T-helper 2 cell (primary cell): ENCODE measurements at places on chromosomes 6 and 20.

DNA sequence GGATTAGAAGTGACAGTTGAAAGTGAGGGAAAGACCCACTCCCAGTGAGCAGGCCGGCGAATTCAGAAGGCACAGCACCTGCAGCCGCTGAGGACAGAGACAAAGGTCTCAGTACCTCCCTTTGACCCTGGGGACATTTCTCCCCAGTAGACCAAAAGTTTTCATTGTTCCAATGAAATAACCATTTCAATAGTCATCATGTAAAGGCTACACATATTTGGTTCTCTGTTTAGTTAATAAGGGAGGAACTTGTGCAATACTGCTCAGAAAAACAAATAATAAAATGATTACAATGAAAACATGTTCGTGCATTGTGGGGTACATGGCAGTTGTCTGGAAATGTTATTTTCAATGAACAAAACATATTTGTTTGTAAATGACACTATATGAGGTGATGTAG is 52.5 kb downstream of the EDN1 start:
- no peak for DNase-seq

GRCh38 chr6:150584065-150584464 is 15.6 kb upstream of the PLEKHG1 start:
- DNase-seq = no peak

GRCh38 chr6:81487489-81487888 is 265.0 kb downstream of the TENT5A start:
- no peak for DNase-seq

- no peak for DNase-seq
Measured at GRCh38 chr6:152673236-152673635, 24.5 kb upstream of the MYCT1 start.

DNA sequence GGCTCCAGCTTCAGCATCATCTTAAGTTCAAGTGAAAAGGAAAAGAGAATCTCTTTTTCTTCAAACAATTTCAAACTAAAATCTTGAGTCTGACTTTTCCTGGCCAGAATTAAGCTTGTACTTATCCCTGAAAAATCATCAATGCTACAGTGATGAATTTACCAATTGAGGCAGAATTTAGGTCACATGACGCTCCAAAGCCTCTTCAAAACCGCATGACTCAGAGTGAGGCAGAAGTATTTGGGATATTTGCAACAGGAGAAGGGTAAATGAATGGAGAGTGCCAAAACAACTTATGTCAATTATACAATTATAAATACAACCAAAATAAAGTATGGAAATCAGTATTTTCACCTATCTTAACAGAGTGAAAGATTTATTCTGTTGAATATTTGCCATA is 515.5 kb downstream of the COL12A1 start:
- no peak for DNase-seq

GRCh38 chr6:100595456-100595855 is 130.7 kb upstream of the SIM1 start:
- DNase-seq = no peak

GRCh38 chr6:160031442-160031841 is 62.6 kb downstream of the IGF2R start:
- no peak for DNase-seq

DNA sequence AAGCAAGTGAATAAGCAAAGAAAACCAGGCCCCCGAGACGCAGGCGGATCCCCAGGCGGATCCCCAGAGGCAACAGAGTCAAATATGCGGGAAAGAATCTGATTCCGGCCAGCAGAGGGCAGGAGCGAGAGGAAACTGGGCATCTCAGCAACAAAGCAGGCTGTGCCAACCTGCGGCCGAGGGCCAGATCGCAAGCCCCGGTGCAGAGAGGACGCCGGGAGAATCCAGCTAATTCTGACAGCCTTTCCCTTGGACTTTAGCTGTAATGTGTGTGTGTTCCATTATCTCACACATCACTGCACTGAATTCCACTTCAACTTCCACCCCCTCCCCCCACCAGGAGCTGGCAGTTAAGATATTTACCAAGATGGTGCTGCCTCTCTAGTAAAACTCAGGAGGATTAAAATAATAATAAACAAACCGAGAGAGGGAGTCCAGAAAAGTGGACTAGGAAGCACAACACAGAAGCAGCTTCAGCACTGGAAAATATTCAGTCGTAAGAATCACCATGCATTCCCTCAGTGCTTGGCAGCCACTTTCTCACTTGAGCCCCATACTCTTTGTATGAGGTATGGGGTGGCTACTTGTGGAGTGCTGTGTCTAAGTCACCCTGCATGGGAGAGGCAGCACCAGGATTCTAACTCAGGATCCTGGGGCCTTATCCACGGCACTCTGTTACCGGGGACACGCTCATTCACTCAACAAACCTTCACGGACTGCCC is 66.2 kb upstream of the SNX9 start:
- DNase-seq = peak; percentile 67

DNA sequence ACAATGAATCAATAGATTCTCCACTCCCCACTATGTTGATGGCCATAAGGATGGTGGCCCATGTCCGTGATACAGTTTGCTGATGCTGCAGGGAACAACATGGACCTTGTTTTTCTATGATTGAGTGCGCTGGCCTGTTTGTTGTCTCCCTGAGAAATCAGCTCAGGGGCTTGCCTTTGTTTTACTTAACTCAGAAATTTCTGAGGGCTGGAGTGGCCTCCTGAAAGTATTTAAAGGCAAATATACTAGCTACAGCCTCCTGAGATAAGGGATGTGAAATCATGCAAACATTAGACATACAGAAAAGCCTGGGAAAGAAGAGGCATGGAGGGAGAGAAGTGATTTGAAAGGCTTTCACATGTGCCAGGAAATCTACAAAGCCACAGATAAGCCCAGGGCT is 170.3 kb upstream of the FLRT3 start:
- no peak for DNase-seq

- DNase-seq = no peak
Measured at GRCh38 chr20:48923149-48923718, 1.7 kb downstream of the ARFGEF2 start.

- DNase-seq = no peak
Measured at GRCh38 chr6:29676981-29677601, 3.9 kb downstream of the ZFP57 start.

DNA sequence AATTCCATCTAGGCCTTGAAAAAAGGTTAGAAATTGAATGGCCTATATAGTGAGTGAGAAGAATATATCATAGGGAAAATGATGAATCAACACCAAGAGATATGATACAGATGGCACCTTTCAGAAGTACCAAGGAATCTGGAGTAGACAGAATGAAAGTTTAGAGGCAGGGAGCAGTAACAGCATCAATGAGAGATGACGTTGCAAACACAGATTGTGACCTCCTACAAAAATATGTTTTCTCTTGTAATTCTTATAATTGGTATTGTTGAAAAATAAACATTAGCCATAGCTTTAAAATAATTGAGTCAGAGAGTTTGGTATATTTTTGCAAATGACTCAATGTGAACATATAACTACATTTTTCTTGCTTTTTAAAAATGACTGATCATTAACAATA is 1223.1 kb upstream of the GJE1 start:
- DNase-seq = no peak

GRCh38 chr6:99501762-99502161 is 13.5 kb downstream of the USP45 start:
- DNase-seq = no peak

DNA sequence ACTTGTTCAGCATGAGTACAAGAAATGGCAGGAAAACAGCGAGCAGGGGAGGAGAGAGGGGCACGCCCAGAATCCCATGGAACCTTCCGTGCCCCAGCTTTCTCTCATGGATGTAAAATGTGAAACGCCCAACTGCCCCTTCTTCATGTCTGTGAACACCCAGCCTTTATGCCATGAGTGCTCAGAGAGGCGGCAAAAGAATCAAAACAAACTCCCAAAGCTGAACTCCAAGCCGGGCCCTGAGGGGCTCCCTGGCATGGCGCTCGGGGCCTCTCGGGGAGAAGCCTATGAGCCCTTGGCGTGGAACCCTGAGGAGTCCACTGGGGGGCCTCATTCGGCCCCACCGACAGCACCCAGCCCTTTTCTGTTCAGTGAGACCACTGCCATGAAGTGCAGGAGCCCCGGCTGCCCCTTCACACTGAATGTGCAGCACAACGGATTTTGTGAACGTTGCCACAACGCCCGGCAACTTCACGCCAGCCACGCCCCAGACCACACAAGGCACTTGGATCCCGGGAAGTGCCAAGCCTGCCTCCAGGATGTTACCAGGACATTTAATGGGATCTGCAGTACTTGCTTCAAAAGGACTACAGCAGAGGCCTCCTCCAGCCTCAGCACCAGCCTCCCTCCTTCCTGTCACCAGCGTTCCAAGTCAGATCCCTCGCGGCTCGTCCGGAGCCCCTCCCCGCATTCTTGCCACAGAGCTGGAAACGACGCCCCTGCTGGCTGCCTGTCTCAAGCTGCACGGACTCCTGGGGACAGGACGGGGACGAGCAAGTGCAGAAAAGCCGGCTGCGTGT is 11.6 kb downstream of the TNFAIP3 start:
- no peak for DNase-seq

DNA sequence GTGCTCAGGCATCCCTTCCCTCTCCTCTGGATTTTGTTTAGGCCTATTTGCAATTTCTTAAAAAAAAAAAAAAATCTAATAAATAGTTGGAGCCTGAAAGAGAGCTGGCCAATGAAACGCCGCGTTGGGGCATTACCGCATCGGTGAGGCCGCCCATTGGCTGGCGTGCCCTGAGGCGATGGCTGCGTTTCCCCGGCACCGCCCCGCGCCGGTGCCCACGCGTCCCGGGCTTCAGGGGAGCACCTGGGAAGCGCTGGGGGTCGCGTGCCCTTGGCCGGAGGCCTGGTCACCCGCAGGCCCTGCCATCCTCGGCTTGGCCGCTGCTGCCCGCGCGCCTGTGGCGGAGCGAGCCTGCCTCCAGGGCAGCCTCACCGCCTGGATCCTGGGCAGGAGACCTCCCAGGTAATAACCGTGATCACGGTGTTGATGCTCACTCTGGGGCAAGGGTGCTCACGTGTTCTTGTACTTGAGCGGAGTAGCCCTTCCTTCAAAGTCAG is 155.4 kb downstream of the NRN1 start:
- peak; percentile 69 for DNase-seq

DNA sequence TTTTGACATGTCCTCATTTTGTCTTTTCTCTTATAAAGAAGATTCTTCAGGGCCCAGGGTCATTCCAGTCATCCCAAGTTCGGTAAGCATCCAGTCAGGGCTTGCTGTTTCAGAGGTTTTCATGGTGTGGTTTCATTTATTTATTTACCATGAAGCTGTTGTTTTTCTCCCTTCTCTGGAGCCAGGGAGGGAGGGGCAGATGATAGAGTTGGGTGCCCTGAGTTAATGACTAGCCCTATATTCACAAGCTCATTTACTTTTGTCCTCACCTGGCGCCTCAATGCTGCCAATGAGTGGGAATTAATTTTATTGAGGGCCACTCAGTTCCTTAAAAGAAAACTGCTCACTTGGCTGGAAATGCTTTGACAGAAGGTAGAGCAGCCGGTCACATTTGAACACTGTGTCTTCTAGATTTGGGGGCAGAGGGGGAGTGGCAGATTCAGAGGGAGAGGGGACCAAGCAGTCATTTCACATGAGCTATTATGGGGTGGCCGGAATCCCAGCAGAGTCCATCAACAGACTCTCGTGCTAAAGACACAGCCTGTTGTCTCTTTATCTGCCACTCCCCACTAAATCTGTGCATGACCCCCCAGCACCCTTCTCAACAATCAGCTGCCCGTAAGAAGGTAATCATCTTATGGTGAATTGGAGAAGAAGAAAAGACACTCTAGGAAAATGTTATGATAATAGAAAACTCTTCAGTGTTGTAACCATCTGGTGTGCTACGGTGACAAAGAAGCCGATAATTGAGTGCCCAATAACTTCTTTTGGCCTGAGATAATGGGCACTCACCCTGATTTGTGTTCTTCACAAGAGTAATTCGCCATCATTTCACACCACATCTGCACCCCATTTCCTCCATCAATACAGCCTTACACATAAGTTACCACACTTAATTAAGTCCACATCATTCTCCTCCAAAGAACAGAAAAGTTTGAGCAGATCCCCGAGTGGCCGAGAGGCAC is 573.5 kb upstream of the JAG1 start:
- no peak for DNase-seq

GRCh38 chr20:41632896-41633295 is 14.7 kb upstream of the CHD6 start:
- DNase-seq = peak; percentile 29

DNA sequence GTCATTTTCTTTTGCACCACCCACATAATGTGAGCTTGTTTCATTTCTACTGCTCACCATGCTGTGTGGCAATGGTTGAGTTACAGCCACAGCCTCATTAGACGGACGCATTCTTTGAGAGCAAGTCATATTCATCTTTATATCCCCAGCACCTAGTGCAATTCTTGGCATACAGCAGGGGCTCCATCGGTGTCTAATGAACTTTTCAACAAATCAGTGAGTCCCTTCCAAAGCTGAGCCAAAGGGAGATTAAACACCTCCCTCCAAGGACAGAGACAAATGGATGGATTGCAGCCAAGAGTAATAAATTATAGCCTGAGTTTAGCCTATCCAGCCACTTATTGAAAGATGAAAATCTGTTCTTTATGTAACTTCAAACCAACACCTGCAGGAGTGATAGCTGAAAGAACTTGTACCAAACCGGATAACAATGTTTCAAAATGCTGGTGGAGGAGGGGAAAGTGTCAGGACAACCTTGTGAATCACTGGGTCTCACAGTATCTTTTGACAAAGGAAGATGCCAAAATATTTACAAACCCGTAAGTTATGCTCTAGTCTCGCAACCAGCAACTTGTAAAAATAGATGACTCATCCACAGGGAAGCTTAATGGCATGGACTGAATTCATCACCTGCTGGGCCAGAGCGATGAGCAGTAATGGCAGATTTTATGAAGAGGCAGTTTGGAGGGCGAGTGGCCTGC is 139.0 kb downstream of the PXDC1 start:
- no peak for DNase-seq

GRCh38 chr6:30842754-30843610 is 41.3 kb upstream of the DDR1 start:
- DNase-seq = no peak

- DNase-seq = no peak
Measured at GRCh38 chr20:40488401-40488800, 200.6 kb downstream of the MAFB start.

DNA sequence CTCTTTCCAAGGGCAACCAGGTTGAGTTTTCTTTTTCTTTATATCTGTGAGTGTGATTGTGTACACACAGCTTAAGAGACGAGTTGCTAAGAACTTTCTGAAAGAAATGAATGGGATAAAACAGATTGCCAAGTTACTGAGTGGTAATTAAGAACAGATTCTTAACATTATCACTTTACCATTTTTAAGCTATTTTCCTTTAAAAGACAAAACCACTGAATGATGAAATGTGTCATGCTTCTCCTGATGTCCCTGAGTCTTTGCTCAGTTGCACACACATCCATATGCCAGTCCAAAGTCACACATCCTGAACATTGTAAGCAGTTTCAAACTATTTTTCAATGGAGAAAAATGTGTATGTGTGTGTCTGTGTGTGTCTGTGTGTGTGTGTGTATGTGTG is 5.5 kb upstream of the DAAM2 start:
- no peak for DNase-seq

GRCh38 chr6:38198219-38198618 is 378.7 kb downstream of the ZFAND3 start:
- no peak for DNase-seq
